Stimulated activated CD8-positive, alpha-beta memory T cell treated with anti-CD3 and anti-CD28 coated beads, Interleukin-15, amount 100 ng/mL, for 4 hours (primary cell): ENCODE measurements at places on chromosomes 7 and 10.

DNA sequence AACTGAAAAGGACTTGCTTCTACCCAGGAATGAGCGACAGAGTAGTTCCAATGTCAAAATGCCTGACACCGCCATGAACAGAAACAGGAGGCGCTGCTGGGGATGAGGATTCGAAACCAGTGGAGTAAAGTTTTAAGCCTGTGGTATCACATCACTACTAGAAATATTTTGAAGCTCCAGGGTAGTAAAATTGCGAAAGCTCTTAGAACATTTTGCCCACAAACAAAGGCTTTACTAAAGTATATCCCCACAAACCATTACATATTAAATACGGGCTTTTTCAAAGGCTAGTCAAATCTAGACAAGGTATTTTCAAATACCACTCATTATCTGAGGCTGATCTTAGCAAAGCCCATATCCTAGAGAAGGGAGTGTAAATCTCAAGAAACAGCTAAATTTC, 2.4 kb downstream of the PRDX3 start:
- no peak for DNase-seq

DNA sequence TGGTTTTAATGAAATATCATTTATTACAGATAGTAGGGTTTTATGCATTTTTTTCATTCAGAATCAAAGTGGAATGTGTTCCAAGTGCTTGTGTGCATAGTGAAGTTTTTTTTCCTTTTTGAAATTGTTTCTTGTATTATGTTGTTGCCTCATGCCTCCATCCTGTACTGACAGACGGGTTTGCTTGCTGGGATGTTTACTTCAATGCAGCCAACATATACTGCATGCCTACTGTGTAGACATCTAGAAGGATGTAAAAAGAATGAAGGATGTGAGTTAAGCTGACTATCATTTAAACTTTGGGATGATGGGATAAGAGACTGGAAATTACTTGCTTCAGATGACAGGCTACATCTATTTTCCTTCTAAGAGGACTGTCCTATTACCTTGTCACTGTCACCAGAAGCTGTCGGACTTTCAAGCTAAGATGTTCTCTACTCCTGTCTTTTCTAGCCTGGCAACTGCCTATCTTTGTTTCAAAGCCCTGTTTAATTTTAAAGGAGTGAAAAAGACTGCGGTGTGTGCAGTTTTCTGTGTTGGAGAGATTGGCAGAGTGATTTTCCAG, 243.7 kb downstream of the CDK14 start:
- DNase-seq, result no peak

DNA sequence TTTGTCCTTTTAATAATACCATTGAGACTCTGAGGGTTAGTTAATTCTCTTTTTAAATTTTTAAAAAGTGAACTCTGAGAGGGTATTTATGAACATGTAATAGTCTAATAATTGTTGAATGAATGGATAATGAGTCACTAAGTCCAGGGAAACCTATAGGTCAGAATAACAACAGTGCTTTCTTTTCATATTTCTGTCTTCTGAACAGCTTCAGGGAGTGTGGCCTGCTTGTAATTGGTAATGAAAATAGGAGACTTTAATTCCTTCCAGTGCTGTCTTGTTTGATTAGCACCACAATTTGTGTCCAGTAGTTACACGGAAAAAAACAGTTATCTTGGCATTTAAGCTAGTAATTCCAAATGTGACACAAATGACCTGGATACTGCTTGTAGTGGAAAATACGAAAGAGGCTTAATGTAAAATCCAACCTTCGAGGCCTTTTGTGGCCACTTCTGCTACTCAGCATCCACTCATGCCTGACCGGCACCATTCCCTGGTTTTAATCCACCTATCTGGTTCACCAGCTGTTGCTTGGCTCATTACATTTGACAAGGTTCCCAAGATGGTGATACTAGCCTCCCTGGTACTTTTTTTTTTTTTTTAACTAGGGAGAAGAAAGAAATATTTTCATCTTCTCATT, 149.3 kb upstream of the IMMP2L start:
- DNase-seq, result no peak

GRCh38 chr10:43960135-43960415, 311.4 kb upstream of the ZNF32 start:
- DNase-seq, result no peak

GRCh38 chr7:112052498-112052897, 153.7 kb downstream of the DOCK4 start:
- no peak for DNase-seq
